ENCODE measurements at places on chromosomes 6 and 20.

- no peak for DNase-seq
These were observed 8.5 kb downstream of the TP53INP2 start for GRCh38 chr20:34712525-34713192.

- DNase-seq: peak; percentile 32
These were observed 6.6 kb upstream of the WTAP start for GRCh38 chr6:159720708-159721107.

DNA sequence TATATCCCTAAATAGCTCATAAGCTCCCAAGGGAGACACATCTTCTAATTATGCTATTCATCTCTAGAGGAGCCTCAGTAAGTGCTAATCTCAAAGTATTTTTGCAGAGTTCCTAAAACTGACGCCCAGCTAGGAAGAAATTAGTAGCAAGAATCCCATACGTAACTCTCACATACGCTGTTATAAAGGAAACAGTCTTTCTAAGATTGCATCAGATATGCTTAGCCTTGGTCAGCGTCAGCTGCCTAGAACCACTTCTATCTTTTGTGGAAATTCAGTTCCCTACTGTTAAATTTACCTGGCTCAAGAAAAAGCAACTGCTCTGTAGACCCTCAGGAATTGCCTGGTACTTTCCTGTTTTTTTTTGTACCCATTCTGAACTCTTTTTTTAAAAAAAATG, 13.6 kb downstream of the RIPOR2 start:
- no peak for DNase-seq

GRCh38 chr6:126804332-126805064, 314.0 kb upstream of the RSPO3 start:
- DNase-seq: peak; percentile 61

DNA sequence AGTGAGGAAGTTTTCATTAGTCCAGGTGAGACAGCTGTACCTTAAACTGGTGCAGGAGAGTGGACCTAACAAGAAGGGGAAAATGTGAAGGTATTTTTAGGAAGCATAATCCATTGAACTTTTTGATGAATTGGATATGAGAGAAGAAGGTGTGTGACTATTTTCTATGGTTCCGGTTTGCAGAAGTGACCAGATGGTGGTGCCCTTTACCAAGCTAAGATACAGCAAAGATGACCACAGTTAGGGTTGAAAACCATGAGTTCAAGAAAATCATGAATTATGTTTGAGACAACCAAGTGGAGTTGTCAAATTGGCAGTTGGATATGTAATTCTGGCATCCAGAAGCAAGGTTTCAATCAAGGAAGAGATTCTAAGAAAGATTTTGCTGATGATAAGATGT, 61.9 kb upstream of the NRSN1 start:
- DNase-seq: peak; percentile 17
